Activated effector memory CD4-positive, alpha-beta T cell treated with Interleukin-2 at 50 U/mL for 16 hours (primary cell): ENCODE measurements at places on chromosomes 3 and 15.

DNA sequence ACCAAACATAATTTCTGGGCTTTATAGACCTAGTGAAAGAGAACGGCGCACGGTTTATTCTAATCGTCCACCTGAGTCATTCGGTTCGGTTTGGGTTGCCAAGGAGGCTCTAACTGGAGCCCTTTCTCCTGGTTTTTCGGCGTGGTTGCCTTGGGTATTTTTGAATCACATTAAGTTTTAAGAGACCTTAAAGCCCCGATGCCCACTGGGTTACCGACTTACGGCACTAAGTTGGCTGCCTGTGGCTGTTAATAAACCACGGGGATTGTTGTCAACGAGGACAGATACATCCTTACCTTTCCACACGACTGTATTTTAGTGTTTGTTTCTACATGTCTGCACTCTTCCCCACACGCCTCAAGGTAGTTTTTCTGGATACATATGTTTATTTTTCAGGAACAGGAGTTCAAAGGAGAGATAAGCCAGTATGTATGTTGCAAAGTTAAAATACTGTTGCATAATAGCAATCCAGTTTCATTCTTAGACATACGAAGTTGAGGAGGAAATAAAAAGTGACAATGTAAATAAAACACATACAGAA, 1.2 kb upstream of the ANP32A start:
- no peak for DNase-seq

DNA sequence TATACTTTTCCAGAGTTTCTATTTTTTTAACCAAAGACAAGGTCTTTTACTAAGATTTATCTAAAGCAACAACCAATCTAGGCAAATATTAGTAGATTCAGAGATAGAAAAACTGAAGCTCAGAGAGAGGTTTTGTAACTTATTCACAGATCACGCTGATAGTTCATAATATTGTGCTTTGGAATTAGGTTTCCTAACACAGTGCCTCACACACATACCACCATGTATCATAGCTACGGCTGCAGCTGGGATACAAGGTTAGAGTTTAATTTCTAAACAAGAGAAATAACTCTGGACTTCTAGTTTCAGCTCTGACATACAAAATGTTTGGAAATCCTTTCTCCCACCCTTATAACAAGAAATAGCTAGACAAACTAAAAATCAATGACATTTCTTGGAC, 565.7 kb downstream of the PYDC2 start:
- no peak for DNase-seq

- no peak for DNase-seq
Measured at GRCh38 chr3:62237286-62237948, 135.9 kb downstream of the FEZF2 start.

DNA sequence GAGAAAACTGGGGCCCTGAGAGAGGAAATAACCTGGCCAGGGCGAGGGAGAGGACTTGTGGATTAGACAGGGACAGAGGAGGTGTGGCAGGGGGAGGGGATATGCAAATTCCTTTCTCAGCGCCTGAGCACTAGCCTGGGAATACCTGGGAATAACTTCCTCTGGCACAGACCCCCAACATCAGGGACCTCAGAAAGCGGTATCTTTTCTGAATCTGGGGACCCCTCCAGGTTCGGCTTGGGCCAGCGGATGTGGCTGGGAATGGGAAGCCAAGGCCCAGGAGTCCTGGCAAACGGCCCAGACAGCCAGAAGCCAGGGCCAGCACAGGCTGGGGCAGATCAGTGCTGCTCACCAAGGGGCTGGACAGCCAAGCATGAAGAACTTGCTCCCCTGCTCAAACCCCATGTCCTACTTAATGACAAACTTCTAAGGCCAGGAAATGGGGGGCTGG, 9.2 kb upstream of the ACSBG1 start:
- no peak for DNase-seq

DNA sequence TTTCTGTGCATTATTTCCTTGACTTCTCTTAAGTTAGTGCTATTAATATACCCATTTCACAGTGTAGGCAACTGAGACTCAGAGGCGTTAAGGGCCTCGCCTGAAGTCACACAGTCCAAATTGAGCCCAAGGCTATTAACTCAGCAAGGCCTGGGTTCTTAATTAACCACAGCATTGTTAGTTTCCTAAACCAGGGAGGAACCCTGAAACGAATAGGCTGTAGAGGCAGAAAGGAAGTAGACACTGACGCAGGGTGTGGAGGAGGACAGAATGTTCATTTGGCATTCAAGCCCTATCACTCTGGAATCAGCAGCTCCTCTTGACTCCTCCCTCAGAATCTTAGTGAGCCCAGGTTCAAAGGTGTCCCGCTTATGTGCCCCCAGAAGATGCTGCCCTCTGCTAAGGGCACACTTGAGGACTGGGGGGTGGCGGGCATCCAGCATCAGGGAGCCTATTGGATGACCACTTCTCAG, 13.9 kb downstream of the ARHGEF3 start:
- DNase-seq: no peak

DNA sequence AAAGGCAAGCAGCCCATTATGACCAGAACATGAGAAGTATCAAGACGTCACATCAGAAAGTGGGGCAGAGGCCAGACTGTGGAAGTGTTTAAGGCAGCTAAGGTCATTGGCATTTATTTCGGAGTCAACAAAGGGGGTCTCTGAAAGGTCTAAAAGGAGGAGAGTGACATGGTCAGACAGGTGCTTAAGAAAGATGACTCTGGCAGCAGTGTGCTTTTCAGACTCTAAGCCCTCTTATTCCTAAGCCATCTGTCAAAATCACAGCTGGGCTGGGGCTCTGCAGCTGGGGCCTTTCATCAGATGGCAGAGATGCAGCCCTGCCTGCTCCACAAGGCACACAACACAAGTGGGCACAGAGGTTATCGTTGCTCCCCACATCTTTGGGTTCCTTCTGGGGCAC, 14.0 kb downstream of the FBXL22 start:
- no peak for DNase-seq

GRCh38 chr3:104126463-104126862, 1240.2 kb upstream of the ALCAM start:
- DNase-seq: no peak

- DNase-seq: no peak
Measured at GRCh38 chr3:72727172-72727571, 121.1 kb downstream of the SHQ1 start.

DNA sequence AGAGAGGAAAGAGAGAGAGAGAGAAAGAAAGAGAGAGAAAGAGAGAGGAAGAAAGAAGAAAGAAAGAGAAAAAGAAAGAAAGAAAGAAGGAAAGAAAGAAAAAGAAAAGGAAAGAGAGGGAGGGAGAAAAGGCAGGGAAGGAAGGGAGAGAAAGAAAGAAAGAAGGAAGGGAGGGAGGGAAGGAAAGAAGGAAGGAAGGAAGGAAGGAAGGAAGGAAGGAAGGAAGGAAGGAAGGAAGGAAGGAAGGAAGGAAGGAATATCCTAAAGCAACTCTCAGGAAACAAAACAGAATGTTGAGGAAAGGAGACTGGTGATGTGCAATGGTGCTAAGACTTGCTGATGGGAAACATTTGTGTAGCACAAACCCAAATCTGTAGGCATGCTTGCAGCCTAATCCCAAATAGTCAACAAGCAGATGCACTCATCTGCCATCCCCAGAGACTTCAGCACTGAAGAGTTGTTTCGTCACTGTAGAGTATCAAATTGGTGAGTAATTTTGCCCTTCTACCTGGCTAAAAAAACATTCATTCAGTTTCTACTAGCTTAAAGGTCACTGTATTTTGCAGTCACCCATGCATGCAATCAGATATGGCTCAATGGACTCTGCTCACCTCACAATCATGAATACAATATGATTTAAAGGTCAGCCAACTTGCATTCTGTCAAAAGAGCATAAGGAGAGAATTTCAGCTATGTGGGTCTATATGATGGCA, 480.3 kb downstream of the FGF12 start:
- DNase-seq: no peak

GRCh38 chr3:62981962-62982361, 106.7 kb upstream of the CADPS start:
- DNase-seq: no peak

- DNase-seq: no peak
Measured at GRCh38 chr3:45968706-45969105, 25.4 kb downstream of the CXCR6 start.

GRCh38 chr3:146072824-146073223, 88.2 kb downstream of the PLOD2 start:
- DNase-seq: no peak

DNA sequence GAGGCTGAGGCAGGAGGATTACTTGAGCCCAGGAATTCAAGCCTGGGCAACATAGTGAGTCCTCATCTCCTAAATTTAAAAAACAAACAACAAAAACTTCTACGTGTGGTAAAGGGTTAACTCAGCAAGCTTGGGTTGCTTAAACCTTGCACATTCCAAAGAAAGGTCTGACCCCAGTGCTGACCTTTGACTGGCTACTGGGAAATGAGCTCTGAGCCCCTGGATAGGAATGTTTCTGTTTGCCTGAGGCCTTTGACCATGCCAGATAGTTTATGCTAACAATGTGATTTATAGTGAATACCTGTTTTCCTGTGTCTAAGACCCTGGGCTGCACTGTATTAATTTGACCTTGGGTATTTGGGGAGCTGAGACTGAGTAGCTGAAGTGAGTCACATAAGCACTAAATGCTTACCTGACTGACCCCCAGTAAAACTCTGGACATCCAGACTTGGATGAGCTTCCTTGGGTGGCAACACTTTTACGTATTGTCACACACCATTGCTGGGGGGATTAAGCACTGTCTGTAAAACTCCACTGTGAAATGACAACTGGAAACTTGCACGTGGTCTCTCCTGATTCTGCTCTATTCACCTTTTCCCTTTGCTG, 20.7 kb downstream of the TCAIM start:
- DNase-seq: no peak

- DNase-seq: no peak
Measured at GRCh38 chr15:57510647-57511046, 81.1 kb upstream of the MYZAP start.

GRCh38 chr15:48671103-48672022, 25.9 kb upstream of the FBN1 start:
- DNase-seq: no peak

DNA sequence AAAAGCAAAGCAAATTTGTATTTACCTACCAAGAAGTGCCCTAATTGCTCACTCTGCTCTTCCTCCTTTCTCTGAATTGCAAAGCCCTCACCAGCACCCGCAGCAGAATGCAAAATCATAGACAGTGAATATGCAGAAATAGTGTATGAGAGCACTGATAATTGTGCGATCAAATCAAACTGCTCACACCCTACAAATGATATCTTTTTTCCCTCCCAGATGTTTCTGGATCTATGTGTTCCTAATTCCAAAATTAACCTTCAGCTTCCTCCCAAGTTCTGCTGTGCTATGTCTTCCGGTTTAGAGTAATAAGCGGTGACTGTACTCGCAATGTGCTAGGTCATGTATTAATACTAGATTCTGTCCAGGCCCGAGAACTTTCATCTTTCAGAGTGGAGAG, 3.4 kb downstream of the GHSR start:
- no peak for DNase-seq

DNA sequence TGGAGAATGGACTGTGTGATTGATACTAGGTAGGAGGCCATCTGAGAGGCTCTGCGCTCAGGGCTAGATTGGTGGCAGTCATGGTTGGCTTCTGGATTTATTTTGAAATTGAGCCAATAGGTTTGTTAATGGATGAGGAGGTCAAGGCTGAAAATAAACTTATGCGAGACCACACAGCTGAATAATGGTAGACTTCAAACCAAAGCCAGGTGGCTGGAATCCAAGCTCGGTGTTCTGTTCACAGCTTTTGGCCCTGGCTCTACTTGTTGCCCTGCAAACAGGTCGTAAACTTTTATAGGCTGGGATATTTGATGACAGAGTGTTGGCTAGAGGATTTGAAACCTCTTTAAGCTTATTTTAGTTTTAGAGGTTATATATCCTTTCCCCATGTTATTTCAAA, 160.4 kb downstream of the CHL1 start:
- DNase-seq: no peak

GRCh38 chr15:34043813-34044212, 4.8 kb upstream of the AVEN start:
- no peak for DNase-seq

- no peak for DNase-seq
Measured at GRCh38 chr15:73786538-73786937, 33.4 kb upstream of the INSYN1 start.

DNA sequence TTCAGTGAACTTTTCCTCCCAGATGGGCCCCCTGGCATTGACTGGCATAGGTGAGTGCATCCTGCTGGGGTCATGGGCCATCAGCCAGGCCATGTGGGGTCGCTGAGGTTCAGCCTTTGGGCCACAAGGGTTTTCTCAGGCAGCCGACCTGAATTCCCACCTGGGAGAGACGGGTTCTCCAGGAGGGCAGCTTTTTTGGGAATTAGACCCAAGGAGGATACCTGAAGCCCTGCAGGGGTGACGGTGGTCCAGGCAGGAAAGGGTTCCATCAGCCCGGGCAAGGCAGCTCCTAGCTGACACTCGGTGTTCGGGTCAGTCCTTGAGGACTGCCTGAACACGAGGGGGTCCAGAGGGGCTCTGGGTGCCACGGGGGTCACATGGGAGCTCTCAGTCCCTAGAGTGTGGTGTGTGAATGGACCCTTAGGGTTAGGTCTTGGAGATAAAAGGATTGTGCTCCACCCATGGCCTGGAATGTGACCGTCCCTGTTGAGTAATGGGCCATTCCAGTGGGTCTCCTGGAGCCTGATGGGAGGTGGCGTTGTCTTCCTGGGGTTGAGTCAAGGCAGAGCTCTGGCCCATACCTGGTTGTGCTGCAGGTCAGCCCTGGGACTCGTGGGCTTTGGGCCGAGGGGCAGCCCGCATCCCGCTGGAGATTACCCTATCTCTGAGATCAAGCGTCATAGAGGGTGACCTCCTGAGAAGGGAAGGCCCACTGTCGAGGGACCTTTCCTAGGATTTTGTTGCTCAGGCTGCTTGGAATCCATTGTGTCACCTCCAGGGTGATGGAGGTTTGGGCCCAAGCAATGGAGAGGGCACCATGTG, 192.8 kb downstream of the UBE3A start:
- no peak for DNase-seq

GRCh38 chr15:90031231-90031791, 30.2 kb downstream of the ZNF710 start:
- DNase-seq: no peak

GRCh38 chr3:64673159-64673715, 14.6 kb downstream of the ADAMTS9 start:
- DNase-seq: no peak
